ENCODE measurements at places on chromosomes 5 and 9.

- no peak for DNase-seq
Measured at GRCh38 chr9:79408617-79409016, 163.1 kb upstream of the TLE4 start.

- no peak for DNase-seq
Measured at GRCh38 chr5:139642891-139643871, 5.0 kb upstream of the CXXC5 start.

- DNase-seq: no peak
Measured at GRCh38 chr5:14172149-14172795, 29.1 kb downstream of the TRIO start.

GRCh38 chr9:128159522-128159783, 612 bp upstream of the BBLN start:
- no peak for DNase-seq

- no peak for DNase-seq
Measured at GRCh38 chr5:17895288-17896033, 261.2 kb downstream of the TAF11L14 start.

- no peak for DNase-seq
Measured at GRCh38 chr5:128572930-128573319, 34.9 kb upstream of the FBN2 start.

DNA sequence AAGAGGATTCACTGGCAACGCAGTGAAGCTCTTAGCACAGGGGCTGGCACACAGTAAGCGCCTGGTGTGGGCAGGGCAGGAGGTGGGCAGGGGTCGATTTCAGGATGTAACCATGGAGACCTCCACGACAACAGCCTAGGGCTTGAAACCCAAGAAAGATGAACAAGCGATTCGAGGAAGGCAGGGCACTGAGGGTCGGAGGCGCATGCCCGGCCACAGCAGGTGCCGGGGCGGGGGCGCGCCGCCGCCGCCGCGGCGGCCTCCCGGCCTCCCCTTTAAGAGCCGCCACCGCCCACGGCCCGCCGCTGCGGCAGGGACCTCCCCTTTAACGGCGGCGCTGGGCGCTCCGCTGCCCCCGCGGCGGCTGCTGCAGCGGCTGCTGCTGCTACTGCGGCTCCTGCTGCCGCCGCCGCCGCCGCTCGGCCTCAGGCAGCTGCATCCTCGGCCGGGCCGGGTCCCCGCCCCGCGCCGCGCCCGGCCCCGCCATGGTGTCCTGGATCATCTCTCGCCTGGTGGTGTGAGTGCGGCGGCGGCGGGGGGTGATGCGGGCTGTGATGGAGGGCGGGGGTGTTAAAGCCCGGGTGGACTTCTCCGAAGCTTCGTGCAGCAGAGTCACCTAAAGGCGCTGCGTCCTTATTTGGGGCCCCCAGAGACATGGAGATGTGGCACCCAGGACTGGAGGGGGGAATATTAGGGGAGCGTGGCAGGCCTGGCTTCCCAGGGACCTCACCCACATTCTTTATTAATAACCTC, at the start of gene REEP2:
REEP2 (plus strand) TSS at position 334 of the 753 bp plus-strand sequence; CDS start at position 486, 152 bp downstream.
- no peak for DNase-seq

DNA sequence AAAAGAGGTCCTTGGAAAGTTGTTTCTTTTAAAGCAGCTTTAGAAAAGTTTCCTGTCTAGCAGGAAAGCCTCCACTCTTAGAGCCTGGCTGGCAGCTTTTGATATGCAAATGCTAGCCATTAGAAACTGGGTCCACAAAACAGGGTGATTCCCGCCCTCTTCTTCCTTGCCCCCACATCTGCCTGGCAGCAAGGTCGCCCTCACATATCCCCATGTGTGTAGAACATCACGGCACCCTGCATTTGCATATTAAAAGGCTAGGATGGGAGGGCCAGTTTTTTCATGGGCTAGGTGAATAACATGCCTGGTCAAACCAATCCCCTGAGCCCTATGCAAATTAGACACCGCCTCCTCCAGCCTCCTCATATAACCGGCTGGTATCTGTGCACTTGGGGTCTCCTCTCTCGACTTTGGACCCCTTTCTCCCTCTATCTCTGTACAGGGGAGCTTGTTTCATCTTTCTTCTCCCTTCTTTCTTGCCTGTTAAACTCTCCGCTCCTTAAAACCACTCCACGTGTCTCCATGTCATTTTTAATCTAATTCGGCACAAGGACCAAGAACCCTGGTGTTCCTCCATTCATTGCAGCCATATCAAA, 426.8 kb upstream of the CTNND2 start:
- DNase-seq: no peak

DNA sequence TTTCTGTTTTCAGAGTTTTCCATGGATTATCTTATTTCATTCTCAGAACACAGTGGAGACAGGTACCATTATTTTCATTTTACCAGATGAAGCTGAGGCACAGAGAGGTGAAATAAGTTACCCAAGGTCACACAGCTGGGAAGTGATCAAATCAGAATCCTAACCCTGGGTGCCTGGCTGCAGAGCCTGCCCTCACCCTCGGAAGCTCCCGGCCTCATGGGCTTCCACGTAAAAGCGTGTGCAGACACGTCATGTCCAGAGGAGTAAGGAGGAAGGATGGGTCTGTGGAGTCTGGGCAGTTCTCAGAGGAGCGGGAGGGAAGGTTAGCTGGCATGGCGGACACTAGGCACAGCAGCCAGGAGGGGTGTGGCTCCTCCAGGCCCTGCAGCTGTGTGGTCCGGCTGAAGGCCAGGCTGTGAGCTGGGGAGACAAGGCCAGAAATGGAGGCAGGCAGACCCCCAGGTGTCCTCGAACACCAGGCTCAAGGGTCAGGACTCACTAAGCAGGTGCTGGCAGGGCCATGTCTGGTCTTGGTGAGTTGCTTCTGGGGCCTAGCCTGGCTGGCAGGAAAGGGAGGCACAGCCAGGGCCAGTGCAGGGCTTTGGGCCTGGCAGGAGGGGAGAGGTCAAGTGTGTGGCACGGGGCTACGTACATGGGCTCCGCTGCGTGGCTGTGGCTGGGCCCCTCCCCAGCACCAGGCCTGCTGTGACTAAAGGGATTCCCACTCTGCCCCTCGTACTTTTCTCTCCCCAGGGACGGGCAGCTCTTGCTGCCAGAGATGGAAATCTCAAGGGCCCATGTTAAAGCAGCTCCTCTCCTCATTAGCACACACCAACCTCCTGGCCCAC, 5.6 kb downstream of the TBC1D9B start:
- no peak for DNase-seq

- no peak for DNase-seq
Measured at GRCh38 chr5:126031989-126032716, 391.1 kb upstream of the GRAMD2B start.

- DNase-seq: peak; percentile 70
Measured at GRCh38 chr9:113533335-113534225, 70.1 kb downstream of the RGS3 start.

- no peak for DNase-seq
Measured at GRCh38 chr5:153860195-153860886, 178.4 kb downstream of the FAM114A2 start.

DNA sequence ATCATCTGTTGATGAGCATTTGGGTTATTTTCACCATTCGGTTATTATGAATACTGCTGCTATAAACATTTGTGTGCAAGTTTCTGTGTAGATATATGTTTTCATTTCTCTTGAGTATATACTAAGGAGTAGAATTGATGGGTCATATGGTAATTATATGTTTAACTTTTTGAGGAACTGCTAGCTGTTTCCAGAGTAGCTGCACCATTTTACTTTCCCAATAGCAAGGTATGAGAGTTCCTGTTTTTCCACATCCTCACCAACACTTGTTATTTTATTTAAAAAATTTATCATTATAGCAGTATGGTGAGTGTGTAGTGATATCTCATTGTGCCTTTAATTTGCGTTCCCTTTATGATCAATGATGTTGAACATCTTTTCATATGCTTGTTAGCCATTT, 29.2 kb downstream of the CD14 start:
- no peak for DNase-seq

- no peak for DNase-seq
Measured at GRCh38 chr9:3398232-3398648, 127.6 kb downstream of the RFX3 start.

- no peak for DNase-seq
Measured at GRCh38 chr9:127534931-127535330, 77.1 kb upstream of the STXBP1 start.

DNA sequence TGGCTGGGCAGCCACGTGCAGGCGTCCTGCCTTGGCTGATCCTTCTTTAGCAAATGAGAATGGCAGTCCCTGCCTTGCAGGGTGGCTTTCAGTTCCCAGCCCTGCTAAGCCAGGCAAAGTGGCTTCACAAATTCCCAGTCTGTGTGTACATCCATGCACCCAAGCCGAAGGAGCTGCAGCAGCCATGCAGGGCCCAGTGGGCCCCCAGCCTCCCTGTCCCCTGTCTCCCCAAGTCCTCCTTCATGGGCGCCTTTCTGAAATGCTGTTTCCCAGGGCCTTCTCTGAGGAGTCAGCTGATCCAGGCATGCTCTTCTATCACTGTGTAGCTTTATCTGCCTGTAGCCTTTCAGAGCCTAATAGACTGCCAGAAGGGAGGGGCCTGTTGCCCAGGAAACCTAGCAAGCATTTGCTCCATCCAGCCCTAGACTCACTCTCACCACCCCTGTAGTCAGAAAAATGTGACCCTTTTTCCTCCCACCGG, 47.4 kb upstream of the SHC3 start:
- no peak for DNase-seq
